Umbilical cord (tissue), 2 donors: ENCODE measurements at places on chromosomes 13 and 19. TPM values are rescaled to one million over a fixed set of nuclear protein-coding genes. Genes with fewer than 3 reads are reported as not detected.

Gene TNNI3
- total RNA-seq = 3.6 TPM

Gene KISS1R
- not detected for total RNA-seq

Gene APC2
- 0.72 TPM for total RNA-seq

Gene PRSS57
- total RNA-seq = not detected

Gene PODNL1
- total RNA-seq = 13.2 TPM

Gene PLEKHF1
- total RNA-seq = 13.0 TPM

Gene GPC6
- total RNA-seq = 37.6 TPM

Gene TEAD2
- total RNA-seq = 25.5 TPM

Gene HS6ST3
- total RNA-seq = 3.9 TPM

Gene STARD13
- 55.6 TPM for total RNA-seq

Gene IQCN
- total RNA-seq = 2.4 TPM

Gene SMIM44
- not detected for total RNA-seq

Gene LYL1
- total RNA-seq = 13.0 TPM

Gene NANOS3
- total RNA-seq = not detected

Gene TLE2
- 12.3 TPM for total RNA-seq

Gene ZNF90
- total RNA-seq = 20.2 TPM

Gene MRPL4
- 25.8 TPM for total RNA-seq

Gene LILRA1
- 1.4 TPM for total RNA-seq

Gene TNFAIP8L1
- 2.6 TPM for total RNA-seq

Gene RGL3
- 0.96 TPM for total RNA-seq

Gene CEACAM20
- total RNA-seq = not detected

Gene KCNN1
- 0.48 TPM for total RNA-seq

Gene SYT3
- 0.48 TPM for total RNA-seq

Gene LCP1
- total RNA-seq = 13.2 TPM

Gene ZNF443
- 9.1 TPM for total RNA-seq

Gene GJB2
- total RNA-seq = 13.0 TPM

Gene SMARCA4
- total RNA-seq = 38.3 TPM

Gene CRX
- 1.7 TPM for total RNA-seq

Gene MEF2B
- total RNA-seq = 0.72 TPM

Gene CD79A
- not detected for total RNA-seq

Gene FAM124A
- 3.6 TPM for total RNA-seq
